ENCODE measurements at places on chromosomes 12 and 14.

DNA sequence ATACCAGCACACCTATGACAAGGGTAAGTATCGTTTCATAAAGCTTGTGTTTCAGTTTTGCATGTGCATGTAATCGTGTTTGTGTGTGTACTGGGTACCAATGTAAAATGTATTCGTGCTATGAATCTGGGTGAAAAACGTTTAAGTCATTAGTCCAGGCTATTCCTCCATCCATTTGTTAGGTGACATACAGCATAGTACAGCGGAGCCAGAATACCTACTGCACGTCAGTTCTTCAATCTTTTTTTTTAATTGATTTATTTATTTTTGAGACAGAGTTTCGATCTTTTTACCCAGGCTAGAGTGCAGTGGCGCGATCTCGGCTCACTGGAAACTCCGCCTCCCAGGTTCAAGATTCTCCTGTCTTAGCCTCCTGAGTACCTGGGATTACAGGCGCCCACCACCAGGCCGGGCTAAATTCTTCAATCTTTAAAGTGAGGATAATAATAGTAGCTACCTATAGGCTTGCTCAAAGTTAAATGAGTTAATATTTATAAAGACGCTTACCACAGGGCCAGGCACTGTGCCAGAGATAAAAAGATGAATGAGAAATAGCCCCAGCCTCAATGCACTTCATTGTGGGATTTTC is 661 bp upstream of the RPS26 start:
- peak; percentile 51 for DNase-seq

DNA sequence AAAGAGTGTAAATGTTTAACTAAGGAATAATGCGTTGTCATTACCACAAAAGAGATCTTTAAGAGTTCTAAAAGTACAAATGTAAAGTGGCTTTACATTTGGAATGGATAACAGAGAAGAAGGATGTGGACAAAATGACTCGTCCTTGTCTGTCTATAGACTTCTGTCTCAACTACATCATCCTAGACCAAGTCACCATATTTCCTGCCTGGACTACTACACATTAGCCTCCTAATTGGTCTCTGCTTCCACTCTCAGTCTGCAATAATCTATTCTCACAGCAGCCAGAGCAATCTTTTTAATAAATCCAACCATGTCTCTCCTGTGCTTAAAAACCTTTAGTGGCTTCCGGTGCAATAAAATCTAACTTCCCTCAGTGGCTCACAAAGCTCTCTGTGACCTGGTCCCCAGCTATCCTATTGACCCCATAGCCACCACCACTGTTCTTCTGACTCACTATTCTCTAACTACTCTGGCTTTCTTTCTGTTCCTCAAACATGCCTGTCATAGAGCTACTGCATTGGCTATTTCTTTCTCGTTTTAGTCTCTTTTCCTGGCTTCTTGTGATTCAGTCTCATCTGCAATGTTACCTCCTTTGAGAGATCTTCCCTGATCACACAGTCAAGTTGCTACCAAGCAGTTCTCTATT is 91.1 kb downstream of the MYF5 start:
- DNase-seq = no peak

- DNase-seq = peak; percentile 15
Measured at GRCh38 chr14:88952901-88953300, 128.4 kb downstream of the TTC8 start.

GRCh38 chr14:24894583-24895242 is 155.2 kb downstream of the STXBP6 start:
- DNase-seq = no peak

DNA sequence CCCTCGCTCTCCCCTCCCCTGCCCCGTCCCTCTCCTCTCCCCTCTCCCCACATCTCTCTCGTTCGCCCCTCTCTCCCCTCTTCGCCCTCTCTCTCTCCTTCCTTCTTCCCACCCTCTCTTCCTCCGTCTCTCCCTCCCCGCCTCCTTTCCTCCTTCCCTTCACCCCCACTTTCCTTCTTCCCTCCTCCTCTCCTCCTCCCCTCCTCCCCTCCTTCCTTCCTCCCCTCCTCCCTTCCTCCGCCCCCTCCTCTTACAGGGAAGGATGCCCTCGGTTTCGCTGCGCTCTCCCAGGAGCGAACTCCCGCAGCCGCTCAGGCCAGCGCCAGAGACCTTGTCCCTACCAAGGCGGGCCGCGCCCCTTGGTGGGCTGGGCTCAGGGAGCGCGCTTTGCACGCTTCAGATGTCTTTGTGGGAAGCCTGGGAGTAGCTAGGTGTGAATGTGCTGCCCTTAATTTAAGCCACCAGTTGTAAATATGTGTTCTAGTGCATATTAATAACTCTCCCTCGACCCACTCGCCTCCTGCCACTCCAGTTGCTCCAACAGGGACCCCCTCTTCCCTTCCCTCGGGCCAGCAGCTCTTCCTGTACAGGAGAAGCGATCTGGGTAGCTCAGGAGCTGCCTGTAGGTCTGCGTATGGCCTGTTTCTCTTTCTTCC is 13.3 kb upstream of the MAP3K9 start:
- DNase-seq = peak; percentile 36

- no peak for DNase-seq
Measured at GRCh38 chr14:55581342-55581771, 1.4 kb downstream of the KTN1 start.

- no peak for DNase-seq
Measured at GRCh38 chr12:46635818-46636217, 190.0 kb downstream of the SLC38A4 start.

DNA sequence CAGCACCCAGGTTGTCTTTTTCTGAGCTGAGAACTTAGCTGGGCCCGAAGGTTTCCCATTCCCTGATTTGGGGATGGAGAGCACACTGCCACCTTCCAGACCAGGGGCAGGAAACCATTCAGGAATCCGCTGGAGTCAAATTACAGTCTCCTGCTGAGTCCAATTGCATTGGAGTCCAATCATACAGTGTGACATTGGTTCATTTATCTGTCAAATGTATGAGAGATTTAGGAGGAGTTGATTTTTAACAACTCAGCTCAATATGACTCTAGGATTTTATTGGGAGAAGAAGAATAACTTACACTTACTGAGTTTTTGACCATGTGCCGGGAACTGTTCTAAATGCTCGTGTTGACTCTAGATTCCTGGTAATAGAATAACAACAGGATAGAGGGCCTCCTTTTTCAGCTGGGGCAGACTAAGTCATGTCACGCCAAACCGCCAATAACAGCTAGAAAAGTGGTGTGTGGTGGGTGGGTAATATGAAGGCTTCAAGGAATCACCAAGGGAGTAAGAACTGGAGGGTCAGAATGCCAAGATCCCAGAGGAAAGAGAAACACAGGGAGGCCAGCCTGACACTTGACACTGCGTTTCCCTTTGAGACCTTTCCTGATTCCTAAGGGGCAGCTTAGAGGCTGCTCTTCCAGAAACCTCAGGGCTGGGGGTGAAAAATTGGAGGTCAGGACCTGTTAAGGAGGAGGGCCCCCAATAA is 11.5 kb downstream of the SYNDIG1L start:
- DNase-seq = peak; percentile 40

Data from NCI-H146 (cell line).